A549 (cell line): ENCODE measurements at places on chromosomes 6 and 20.

GRCh38 chr6:25366903-25367545 lies 87.8 kb downstream of the CARMIL1 start:
- DNase-seq = no peak

GRCh38 chr6:88008831-88009231 lies 38.8 kb upstream of the SPACA1 start:
- DNase-seq = no peak

GRCh38 chr20:19408971-19409370 lies 196.5 kb downstream of the SLC24A3 start:
- DNase-seq = no peak

- no peak for DNase-seq
Observed at GRCh38 chr6:132495604-132496079, 17.3 kb downstream of the STX7 start.

DNA sequence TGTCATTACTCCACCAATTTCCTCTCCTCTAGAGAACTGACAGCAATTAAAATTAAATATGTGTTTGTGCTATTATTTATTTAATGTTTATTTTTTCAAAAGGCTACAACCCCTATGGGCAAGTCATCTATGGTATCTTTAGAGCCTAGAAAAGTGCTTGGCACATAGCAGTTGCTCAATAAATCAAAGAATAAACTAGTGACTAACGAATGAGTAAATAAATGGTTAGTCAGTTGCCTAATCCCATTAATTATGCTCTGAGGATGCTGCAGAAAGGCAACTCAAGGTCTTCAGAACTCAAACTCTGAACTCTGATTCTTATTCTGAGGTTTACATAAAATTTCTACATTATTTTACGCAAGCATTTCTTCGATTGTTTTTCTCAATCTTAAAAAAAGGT lies 193.0 kb upstream of the TSHZ2 start:
- no peak for DNase-seq

- no peak for DNase-seq
Observed at GRCh38 chr20:12528591-12529041, 480.2 kb upstream of the SPTLC3 start.

- DNase-seq = peak; percentile 53
Observed at GRCh38 chr6:32195902-32196681, 3.6 kb upstream of the GPSM3 start.

- DNase-seq = no peak
Observed at GRCh38 chr6:119174085-119174445, 95.6 kb upstream of the FAM184A start.

GRCh38 chr6:135667691-135668455 lies 170.3 kb upstream of the AHI1 start:
- peak; percentile 4 for DNase-seq

DNA sequence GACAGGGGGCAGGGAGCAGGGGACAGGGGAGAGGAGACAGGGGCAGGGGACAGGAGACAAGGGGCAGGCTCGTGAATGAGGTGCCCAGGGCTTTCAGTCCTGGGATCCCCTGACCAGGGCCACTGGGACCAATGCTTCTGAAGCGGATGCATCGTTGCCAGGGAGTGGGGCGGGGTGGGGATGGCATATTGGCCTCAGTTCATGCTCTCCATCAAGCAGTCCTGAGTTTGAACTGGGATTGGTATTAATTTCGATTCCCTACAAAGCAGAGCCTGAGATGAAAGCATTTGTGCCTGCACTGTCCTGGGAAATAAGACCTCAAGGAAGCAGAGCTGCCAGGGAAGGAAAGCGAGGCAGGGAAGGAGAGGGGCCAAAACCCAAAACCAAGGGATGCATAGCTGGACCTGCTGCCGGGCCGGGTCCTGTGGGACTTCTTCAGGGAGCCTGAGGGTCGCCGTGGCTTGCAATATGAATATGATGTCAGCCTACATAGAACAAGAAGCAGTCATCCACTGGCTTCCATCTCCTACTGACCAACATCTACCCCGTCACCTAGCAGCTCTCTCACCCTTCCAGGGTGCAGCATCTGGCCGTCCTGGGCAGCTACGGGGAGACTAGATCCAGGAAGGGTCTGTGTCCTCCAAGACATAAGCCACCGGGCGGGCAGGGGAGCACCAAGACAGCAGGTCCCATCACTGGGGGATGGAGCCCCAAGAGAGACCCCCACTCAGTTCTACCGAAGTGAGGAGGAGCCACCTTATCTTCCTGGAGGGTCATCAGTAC lies 233.3 kb downstream of the SYNDIG1 start:
- no peak for DNase-seq

DNA sequence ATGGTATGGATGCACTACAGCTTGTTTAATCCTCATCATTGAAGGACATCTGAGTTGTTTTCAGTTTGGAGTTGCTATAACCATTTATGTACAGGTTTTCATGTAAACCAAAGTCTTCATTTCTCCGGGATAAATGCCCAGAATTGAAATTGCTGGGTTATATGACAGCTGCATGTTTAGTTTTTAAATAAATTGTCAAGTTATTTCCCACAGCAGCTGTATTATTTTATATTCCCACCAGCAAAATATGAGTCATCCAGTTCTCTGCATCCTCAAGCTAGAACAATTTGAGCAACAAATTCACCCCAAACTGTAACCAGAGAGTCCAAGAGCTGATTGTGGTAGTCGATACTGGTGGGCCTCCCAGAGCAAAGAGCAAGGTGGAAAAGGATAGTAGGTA lies 161.0 kb upstream of the PRND start:
- no peak for DNase-seq
